ENCODE measurements at places on chromosomes 4 and X.

DNA sequence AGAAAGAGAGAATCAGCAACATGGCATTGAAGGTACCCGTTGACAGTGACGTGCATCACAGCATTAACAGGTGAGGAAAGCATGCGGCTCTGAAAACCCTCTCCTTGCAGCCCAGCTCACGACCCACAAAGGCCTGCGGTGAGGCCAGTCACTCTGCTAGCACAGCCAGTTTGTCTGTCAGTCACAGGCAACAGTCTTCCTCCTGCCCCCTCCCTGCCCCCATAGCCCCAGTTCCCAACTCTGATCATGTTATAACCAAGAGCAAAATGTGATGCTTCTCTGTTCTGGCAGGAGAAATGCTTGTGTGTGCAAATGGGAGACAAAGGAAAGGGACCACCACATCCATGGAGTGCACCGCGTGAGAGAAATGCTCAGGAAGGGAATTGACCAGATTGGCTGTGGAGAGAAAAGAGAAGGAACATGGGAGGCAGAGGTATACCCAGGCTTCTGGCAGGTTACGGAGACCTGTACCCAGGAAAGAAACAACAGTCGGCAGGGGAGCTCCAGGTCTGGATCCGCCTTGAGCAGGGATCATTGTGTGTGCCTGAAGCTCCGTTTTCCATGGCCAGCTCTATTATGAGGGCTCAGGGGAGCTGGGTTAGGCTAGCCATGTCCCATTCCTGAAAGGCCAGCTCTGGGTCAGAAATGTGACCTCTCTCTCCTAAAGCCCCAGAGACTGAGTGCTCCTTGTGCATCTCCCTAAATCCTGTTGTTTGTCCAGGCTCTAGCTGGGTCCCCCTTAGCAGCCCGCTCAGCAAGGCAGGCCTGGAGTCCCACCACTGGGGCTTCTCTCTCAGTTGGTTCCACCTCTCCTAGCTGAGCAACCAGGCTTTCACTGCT lies 139.7 kb upstream of the MAMLD1 start:
- DNase-seq = no peak

DNA sequence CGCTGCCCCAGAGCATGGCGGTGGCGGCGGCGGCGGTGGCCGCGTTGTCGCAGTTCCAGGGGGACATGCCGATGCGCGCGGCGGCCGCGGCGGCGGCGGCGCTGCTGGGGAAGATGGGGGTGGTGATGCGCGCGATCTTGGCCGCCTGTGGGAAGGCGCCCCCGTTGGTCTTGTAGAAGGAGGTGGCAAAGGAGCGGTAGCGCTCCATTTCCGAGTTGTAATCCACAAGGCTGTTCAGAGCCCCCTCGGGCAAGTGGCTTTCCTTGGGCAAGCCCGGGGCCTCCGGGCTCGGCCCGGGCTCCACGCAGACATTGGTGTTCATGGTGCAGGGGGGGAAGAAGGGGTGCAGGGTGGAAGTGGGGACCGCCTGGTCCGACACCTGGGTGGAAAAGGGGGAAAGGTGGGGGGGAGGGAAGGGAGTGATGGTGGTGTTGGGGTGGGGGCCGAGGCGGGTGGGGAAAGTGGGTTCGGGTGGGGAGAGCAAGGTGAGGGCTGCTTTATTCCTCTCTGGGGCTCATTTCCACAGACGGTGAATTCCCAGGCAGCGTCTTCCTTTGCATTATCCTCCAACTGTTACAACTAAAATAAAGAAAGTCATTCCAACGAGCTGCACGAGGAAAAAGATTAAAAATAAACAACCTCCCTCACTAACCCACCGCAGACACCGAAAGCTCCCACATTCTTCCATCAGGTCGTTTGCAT lies 3.1 kb downstream of the CXXC4 start:
- DNase-seq = no peak

DNA sequence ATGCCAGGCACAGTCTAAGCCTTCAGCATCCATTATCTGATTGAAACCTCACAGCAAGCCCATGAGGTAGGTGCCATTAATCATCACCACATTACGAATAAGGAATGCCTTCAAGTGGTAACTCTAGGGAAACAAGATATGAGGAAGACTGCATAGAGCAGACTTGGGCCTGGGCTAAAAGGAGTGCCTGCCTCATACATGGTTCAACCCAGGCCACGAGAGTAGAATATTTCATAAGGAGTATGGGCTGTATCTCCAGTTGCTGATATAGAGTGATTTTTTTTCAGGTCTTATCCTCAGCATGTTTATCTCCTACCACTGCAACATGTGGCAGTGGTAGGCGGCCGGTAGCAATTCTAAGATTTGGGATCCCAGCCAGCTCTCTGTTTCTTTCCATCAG lies 51.7 kb downstream of the ATP11C start:
- no peak for DNase-seq

DNA sequence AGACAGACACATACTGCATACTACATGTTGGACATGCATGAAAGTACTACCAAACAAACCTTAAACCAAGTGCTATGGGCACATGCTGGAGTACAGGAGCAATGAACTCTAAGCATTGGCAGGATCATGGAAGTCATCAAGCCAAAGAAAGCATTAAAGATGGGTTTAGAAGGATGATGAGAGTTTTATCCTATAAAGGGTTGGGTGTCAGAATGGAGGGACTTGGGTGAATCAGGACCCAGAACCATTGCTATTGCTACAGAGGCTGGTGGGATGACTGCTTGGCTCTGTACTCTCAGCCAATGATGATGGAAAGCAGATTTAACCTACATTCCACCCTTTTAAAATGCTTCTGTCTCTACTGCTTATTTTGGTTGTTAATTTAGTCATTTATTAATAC lies 233.9 kb upstream of the EDA2R start:
- DNase-seq = no peak

GRCh38 chr4:57504139-57504538 lies 394.0 kb upstream of the IGFBP7 start:
- DNase-seq = no peak

DNA sequence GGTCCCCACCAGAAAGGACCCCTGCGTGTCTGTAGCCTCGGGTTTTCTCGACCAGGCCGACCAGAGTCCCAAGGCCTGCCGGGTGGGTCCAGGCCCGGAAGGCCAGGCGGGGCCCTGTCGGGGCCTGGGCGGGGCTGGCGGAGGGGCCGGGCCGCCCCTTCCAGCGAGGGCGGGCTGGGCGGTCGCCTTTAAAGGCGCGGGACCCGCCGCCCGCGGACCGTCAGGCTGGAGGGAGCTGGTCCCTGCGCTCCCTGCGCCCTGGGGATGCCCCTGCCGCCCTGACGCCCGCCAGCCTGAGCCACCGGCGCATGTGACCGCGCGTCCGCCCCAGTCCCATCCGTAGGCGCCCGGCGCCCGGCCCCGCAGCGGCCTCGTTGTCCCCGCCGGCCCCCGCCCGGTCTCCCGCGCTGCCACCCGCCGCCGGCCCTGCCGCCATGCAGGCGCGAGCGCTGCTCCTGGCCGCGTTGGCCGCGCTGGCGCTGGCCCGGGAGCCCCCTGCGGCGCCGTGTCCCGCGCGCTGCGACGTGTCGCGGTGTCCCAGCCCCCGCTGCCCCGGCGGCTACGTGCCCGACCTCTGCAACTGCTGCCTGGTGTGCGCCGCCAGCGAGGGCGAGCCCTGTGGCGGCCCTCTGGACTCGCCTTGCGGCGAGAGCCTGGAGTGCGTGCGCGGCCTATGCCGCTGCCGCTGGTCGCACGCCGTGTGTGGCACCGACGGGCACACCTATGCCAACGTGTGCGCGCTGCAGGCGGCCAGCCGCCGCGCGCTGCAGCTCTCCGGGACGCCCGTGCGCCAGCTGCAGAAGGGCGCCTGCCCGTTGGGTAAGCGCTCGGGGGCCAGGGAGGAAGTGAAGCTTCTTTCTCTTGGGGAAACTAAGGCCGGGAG lies at the start of gene HTRA3:
Gene HTRA3, plus strand, starts transcription at position 220 of the 883 bp plus-strand sequence. Its CDS starts 215 bp downstream, at position 435.
- no peak for DNase-seq

- DNase-seq = peak; percentile 37
These were observed 168.9 kb downstream of the ZNF674 start for GRCh38 chrX:46376246-46376885.

DNA sequence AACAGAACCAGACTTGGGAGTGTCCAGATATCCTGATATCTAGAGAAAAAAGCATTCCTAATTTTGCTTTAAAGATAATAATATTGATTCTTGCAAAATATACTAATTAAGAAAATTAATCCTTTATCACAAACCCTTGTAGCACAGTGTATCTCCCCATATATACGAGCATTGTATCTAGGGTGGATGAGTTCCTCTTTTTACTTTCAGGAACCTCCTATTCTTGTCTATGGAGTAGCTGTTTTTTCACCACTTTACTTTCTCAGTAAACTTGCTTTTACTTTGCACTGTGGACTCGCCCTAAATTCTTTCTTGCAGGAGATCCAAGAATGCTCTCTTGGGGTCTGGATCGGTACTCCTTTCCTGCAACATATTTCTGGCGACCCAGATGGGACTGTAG lies 103.9 kb downstream of the GLUD2 start:
- DNase-seq = no peak

- no peak for DNase-seq
These were observed 610.4 kb downstream of the BCOR start for GRCh38 chrX:39487166-39487968.

DNA sequence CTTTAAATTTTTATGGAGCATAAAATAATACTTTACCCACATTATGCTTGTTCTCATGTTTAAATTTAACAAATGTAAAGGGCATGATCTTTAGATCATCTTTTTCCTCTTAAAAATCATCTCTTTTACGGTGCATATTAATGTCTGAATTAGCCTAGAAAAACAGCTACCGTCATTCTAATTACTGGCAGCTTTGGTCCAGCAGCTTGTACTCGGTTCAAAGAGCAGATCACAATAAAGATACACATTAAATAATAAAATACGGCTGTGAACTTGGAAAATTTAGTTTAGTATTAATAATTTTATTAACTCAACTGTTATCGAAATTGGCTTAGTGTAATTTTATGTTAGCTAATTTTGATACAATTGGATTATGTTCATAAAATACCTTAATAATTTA lies 19.1 kb downstream of the CCSER1 start:
- no peak for DNase-seq

DNA sequence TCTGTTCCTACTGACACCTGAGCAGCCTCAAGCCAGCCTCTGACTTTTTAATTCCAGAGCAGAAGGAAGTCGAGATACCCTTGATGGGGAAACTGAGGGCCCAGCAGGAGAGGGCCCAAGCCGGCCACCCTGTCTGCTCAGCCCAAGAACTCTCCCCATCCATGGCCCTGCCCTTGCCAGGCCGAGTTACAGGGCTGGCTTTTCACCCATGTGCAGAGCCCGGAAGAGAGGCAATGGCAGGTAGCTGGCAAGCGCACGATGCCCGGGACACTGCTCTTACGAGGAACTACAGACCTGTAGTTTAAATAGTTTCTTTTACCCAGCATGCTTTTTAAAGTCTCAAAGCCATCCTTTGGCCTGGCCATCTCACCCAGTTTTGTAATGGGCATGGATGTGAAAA lies 79.9 kb downstream of the MTMR1 start:
- no peak for DNase-seq

- no peak for DNase-seq
These were observed 36.3 kb upstream of the PLAC8 start for GRCh38 chr4:83150653-83151330.

GRCh38 chr4:40831146-40831907 lies 81.6 kb downstream of the NSUN7 start:
- DNase-seq = no peak

DNA sequence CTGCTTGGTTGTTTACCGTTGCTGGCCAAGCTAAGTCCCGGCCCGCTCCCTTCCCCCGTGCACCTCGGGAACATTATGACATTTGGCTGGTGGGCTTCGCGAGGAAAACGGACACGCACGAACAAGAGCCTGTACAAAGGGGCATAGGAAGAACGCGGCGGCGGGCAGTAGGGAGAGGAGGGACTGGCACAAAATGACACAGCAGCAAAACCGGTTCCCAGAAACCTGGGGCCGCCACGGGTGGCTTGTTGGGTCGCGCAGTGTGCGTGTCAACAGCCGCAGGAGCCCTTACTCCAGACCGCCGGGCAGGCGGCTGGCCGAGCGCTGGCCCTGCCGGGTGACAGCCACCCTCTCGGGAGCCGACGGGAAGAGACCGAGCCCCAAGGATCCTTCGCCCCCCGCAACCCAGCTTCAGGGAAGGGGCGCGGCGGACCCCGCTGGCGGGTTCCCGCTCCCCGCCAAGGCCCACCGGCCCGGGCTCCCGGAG lies 1.6 kb upstream of the LIN54 start:
- no peak for DNase-seq

DNA sequence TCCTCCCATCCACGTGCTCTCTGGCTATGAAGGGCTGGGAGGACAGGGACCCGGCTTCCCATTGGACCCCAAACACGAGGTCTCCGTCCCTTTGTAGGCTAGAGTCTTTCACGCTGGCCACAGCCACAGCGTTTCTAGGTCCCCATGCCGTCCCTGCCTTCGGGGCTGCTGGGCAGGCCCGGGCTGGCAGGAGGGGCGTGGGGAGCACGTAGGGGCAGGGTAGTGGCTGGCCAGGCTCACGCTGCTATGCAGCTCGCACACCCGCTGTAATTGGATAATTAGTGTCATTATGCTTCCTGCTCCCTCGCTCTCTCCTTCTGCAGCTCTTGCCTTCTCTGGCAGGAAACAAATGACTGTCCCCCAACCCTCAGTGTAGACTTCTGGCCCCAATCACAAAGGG lies 9.8 kb downstream of the ATP2B3 start:
- DNase-seq = no peak

DNA sequence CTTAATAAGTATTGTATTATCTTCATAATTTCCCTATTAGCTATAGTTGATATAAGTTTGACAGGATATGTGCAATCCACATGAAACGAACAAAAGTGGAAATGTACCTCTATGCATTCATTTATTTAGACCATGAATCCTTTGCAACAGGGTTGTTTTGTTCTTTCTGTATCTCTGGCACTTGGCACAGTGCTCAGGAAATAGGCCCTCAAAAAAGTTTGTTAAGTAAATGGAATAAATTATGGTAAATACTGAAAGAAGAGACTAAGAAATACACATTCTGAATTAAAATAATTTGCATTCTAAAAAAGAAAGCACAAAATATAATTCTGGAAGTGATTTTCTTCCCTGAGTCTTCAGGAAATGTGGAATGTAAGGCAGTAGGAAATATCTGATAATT lies 39.3 kb downstream of the TAPT1 start:
- DNase-seq = no peak

GRCh38 chrX:44953734-44954502 lies 80.9 kb downstream of the KDM6A start:
- DNase-seq = no peak

DNA sequence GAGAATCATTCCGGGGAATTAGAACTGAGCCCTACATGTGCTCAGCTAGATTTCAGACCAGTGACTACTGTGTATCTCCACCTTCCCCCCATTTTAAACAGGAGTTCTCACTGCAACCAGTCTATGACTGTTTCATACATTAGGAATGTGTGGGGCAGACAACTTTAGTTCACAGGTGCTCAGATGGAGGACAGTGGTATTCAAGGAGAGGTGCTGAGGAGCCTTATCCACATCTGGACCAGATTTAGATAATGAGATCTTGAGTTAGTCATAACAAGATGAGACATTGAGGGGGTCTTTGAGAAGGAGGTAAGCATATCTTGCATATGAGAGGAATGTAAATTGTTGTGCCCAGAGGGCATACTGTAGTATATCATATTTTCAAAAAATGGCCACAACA lies 32.8 kb upstream of the RELL1 start:
- no peak for DNase-seq

DNA sequence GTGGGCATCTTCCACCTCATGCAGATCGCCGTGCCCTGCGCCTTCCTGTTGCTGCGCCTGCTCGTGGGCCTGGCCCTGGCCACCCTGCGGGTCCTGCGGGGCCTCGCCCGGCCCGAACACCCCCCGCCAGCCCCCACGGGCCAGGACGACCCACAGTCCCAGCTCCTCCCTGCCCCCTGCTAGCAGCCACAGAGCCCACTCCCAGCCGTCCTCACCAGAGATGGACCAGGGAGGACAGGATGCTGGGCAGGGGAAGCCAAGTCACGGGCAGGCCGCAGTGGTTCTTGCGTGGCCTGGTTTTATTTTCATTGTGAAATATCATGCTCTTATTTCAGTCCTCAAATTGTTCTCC lies 15.1 kb downstream of the DGKQ start:
- no peak for DNase-seq
